ENCODE measurements at places on chromosomes 6 and 20. TPM values are rescaled to one million over a fixed set of nuclear protein-coding genes. Genes with fewer than 3 reads are reported as not detected.

The FNDC11 gene
- 0.39 TPM for total RNA-seq

The ECT2L gene
- total RNA-seq = not detected

The POPDC3 gene
- 8.2 TPM for total RNA-seq

The OR2H2 gene
- not detected for total RNA-seq

The RFX6 gene
- not detected for total RNA-seq

DNA sequence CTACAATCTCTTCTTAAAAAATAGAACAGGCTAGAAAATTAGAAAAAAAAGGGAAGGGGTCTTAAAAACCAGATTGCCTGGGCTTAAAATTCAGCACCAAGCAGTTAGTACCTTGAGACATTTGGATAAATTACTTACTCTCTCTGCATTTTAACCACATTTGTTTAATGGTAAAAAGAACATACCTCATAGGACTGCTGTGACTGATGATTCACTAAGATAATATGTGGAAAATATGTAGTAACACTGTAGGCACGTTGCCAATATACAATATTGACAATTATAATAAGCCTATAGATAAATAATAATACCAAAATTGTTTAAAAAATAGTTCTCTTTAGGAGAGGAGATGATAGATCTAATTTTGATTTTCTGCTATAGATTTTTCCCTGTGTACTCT, 750.4 kb downstream of the TENT5A start:
- no peak overlapping the region for H3K4me3 ChIP-seq
- no peaks in the 10 kb centered on the region for H3K36me3 ChIP-seq
- H3K27me3 ChIP-seq = no peaks in the 10 kb centered on the region

DNA sequence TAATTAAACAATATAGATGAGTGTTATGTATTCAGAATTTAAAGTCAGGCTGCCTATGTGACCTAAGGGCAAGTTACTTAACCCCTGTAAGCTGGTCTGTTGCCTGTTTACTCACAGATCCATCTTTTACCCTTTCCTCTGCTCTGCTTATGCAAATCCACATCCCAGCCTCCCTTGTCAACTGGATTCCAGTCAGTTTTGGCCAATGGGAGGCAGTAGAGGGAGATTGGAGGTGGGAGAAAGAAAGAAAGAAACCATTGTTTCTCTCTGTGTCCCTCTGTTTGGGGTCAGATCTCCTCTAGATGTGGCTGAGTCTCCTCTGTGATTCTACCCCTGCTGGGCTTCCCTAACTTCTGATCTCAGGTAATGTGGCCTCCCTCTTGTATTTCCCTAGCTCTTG, 266.8 kb upstream of the PLN start:
- peaks cover 3% of the 10 kb centered on the region for H3K4me1 ChIP-seq
- H3K36me3 ChIP-seq = no peaks in the 10 kb centered on the region
- H3K27me3 ChIP-seq = no peaks in the 10 kb centered on the region
- H3K27ac ChIP-seq = no peak overlapping the region

GRCh38 chr6:49918787-49919186, 45.2 kb downstream of the DEFB114 start:
- no peak overlapping the region for H3K27ac ChIP-seq
- no peak overlapping the region for H3K4me3 ChIP-seq
- DNase-seq = peak; percentile 88
- no peaks in the 10 kb centered on the region for H3K36me3 ChIP-seq
- peaks cover 37% of the 10 kb centered on the region for H3K4me1 ChIP-seq

DNA sequence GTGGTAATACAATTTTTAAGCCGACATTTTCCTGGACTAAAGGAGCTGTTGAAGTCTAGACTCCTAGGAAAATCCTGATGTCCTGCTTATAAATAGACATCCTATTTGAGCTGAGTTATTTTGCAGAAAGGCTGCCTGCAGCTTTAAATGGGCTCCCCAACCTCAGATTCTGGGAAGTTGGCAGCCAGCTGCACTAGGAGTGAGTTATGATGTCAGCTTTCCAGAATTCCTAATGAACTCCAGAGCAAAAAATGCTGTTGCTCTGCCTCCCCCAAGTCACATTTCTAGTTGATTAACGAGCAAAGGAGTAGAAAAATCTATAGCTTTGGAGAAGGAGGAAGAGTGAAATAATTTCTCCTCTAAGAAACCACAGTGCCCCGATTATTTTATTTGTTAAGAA, 346.3 kb upstream of the SULF2 start:
- H3K36me3 ChIP-seq = no peaks in the 10 kb centered on the region
- H3K27ac ChIP-seq = no peak overlapping the region
- no peaks in the 10 kb centered on the region for H3K27me3 ChIP-seq

All from neural progenitor cell (in vitro differentiated cells).